NCI-H2029 treated with DMSO at 0.1 percent for 48 hours (cell line): ENCODE measurements at places on chromosomes 6 and 20.

GRCh38 chr20:63947638-63948456, 8.4 kb downstream of the UCKL1 start:
- no peak for DNase-seq

- no peak for DNase-seq
Observed at GRCh38 chr20:45469336-45470261, at the start of gene WFDC2. Gene WFDC2, plus strand, starts transcription at chr20:45469753. Its CDS starts 29 bp downstream, at chr20:45469782.

GRCh38 chr20:25269057-25269832, 21.4 kb downstream of the PYGB start:
- no peak for DNase-seq

DNA sequence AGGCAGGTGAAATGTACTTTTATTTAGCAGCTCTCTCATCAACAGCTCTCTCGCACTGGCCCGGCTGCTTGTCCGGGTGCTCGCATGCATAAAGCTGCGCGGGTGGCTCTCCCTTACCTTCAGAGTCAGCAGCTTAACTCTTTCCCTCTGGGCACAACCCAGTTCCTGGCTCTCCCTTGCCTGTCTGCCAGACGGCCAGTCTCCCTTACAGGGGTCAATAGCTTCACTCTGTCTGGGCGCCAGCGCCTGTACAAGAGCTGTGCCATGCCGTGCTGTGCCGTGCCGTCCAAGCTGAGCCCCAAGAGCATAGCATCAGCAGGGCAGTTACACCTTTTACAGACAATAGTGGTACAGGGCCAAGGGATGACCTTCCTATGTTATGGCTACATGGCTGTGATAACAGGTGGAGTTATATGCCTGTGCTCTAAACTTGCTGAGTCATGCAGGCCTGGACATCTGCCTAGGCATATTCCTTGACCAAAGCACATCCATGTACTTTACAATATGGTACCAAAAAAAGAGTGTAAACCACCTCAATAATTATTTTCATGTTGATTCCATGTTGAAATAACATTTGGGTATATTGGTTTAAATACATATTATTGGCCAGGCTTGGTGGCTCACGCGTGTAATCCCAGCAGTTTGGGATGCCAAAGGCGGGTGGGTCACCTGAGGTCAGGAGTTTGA, 47.9 kb downstream of the BLTP3A start:
- DNase-seq, result no peak

DNA sequence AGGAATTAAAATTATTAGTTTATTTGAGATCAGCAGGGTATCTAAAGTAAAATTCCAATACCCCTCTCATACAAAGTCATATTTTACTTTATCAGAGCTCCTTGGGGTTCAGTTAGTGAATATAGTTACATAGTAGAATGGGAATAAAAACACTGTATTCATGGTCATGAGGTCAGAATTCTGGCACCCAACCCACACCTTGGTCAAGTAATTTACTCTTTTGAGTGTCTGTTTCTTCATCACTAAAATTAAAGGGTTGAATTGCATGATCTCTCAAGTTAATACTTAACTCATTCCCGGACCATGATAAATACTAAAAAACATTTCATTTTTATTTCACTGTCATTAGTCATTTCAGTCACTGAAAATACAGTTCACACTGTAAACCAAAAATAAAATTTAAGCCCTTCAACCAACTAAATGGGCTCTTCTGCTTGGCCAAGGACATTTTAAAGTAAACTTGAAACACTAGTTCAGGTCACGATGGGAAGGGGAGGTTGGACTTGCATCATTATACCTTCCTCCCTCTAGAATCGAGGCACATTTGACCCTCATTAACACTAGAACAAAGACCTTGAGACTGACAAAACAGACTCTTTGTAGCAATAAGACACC, 21.1 kb upstream of the HLA-DRB1 start:
- no peak for DNase-seq

DNA sequence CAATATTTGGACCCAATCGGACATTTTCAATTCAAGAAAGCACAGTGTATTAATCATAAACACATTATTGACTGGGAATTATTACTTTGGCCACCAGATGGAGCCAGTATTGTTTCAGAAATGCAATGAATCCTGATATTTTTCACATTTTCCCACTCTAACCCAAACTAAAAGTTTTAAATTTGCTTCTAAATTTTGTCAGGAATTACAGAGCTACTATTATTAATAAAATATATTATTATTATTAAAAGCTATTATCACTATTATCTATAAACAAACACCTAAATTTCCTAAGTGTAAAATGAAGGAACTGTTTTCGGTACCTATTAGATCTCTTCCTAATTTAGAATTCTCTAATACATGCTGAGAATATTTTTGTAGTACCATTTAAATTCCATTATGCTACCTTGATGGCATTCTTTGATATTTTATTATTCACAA, 245.3 kb downstream of the OGFRL1 start:
- no peak for DNase-seq

- no peak for DNase-seq
Observed at GRCh38 chr20:31587545-31588389, 17.3 kb upstream of the ID1 start.

- no peak for DNase-seq
Observed at GRCh38 chr6:159753081-159753872, 8.6 kb upstream of the ACAT2 start.

- DNase-seq, result no peak
Observed at GRCh38 chr6:103538381-103538780, 1321.3 kb downstream of the HACE1 start.

DNA sequence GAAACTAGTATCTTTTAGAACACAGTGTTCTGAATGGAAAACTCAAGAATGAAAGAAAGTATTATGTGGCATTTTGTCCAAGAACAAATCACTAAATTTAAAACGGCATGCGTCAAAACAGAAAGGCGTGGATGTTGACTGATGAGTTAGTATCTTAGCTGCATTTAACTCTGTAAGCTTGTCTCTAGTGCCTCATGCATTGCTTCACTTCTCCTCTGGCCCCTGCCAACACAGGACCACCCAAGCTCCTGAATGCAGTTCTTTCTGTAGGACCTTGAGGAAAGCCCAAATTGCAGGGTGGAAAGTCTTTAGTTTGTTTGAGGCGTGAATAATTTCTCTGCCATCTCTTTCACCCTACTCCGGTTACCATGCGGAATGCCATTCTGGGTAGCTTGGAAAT, 632.2 kb downstream of the COL12A1 start:
- no peak for DNase-seq

- no peak for DNase-seq
Observed at GRCh38 chr6:40640599-40641227, 53.5 kb upstream of the LRFN2 start.

- no peak for DNase-seq
Observed at GRCh38 chr20:31515775-31516107, 1.5 kb downstream of the HM13 start.

GRCh38 chr20:46823271-46823751, 71.3 kb upstream of the EYA2 start:
- no peak for DNase-seq

- no peak for DNase-seq
Observed at GRCh38 chr20:53336892-53337291, 256.7 kb downstream of the ZNF217 start.

- no peak for DNase-seq
Observed at GRCh38 chr20:25257756-25258475, 10.0 kb downstream of the PYGB start.

DNA sequence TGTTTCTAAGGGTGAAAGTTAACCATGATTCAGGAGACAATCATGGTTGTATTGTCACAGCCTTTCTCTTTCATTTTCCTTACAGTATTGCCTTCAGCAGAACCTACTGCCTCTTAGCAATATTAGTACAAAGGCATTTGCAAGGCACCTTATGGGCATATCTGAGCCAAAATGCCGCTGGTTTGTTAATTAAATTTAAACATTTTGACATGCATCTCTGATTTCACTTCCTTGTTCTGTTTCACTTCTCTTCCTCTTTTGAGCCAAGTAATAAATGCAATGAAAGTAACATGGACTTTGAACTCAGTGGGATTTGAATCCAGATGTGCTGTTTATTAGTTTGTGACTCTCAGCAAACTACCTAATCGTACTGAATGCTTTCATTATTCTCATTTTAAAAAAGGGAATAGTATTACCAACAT, 467.4 kb upstream of the CITED2 start:
- no peak for DNase-seq

DNA sequence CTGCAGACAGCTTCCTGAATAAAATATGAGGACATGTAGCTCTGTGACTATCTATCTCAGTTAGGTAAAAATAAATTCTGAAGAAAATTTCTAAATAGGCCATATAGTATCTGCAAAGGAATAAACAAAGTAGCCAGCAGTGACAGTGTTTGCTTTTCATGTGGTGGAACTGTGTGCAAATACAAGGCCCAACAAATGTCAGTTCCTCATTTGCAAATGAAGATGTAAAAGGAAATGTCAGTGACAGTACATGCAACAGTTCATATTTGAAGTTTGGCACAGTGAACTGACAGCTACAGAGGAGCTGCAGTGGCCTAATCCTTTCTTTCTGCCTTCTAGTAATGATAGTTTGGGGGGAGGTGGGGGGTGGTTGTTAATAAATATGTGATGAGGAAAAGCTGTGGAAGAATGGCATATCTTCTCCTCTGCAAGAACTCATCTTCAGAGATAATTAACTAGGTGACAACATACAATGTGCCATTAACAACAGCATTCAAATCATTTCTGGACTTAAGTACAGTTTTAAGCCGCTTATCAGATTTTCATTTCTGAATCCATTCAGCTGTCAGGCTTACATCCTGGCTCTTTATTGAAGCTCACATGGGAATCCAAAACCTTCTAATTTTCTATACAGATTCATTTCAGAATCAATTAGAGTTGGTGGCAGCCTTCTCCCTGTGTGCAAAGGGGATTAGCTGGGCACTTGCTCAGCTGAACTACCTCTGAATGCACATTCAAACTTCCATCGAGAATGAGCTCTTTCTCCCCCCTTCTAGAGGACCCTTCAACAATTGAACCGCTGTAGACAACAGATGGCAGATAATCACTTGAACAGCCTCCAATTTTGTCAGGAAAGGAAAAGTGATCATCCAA, 1059.0 kb upstream of the EPHA7 start:
- peak; percentile 37 for DNase-seq

GRCh38 chr6:114580882-114581281, 238.1 kb upstream of the HS3ST5 start:
- no peak for DNase-seq

GRCh38 chr6:37289931-37290330, 32.0 kb upstream of the TMEM217 start:
- DNase-seq, result no peak

- no peak for DNase-seq
Observed at GRCh38 chr20:53621482-53622246, 28.0 kb upstream of the ZNF217 start.

GRCh38 chr6:28598757-28599686, 73.3 kb downstream of the GPX5 start:
- no peak for DNase-seq

DNA sequence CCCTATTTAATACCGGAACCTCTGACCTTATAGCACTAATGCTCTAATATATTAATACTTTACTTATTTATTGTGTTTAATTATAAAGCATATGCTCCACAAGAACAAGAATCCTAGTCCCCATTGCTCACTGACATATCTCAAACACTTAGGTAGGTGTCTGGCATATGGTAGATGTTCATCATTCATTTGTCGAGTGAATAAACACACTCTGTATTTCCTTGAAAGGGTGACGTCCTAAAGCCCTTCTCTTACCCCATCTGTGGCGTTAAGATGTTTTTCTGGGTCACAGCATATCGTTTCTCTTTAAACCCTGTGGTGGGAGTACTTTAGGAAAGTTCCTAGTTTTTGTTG, 45.3 kb downstream of the NCOA3 start:
- DNase-seq, result no peak

GRCh38 chr6:37239950-37240713, 17.4 kb upstream of the TBC1D22B start:
- DNase-seq, result peak; percentile 78

DNA sequence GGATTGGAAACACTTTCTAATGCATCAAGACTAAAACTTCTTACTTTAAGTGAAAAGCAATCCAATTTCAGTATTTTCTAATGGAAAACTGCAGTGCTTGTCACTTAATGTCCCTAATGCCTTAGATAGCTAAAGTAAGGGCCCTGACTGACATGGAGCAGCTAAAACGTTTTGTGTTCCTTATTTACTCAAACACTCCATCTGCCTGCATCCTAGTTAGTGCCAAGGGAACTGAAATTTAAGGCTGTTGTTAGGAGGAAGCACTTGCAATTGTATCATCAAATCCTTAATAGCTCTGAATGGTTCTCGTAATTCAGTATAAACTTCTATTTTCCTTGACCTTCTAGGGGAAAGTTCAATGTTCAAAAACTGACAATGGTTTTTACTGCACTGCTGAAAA, 127.4 kb downstream of the GJA10 start:
- DNase-seq, result peak; percentile 76

GRCh38 chr20:1321654-1321939, 7.3 kb downstream of the SDCBP2 start:
- no peak for DNase-seq

GRCh38 chr6:139722530-139722929, 348.1 kb upstream of the CITED2 start:
- DNase-seq, result no peak

- peak; percentile 44 for DNase-seq
Observed at GRCh38 chr6:82015526-82015925, 232.0 kb downstream of the IBTK start.

DNA sequence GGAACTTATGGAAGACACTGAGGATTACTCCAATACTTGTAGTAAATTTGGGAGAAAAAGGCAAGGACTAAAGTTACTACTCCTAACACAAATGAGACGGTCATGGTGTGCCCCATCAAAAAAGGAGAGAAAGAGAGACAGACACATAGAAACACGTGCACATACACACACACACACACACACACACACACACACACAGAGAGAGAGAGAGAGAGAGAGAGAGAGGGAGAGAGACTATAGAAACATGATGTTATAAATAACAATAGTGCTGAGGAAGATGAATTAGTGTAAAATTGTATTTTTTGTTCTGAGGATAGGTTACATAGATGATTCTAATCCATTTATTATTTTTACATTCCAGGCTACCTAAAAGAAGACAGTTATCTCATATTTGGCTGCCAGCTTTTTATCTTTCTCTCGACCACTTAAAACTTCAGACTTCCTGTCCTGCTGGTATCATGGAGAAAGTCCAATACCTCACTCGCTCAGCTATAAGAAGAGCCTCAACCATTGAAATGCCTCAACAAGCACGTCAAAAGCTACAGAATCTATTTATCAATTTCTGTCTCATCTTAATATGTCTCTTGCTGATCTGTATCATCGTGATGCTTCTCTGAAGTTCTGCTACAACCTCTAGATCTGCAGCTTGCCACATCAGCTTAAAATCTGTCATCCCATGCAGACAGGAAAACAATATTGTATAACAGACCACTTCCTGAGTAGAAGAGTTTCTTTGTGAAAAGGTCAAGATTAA, 10.5 kb downstream of the PLN start:
- no peak for DNase-seq

- DNase-seq, result no peak
Observed at GRCh38 chr20:60659240-60659639, 592.8 kb upstream of the CDH4 start.

- DNase-seq, result no peak
Observed at GRCh38 chr6:111361648-111362047, 121.4 kb downstream of the REV3L start.

GRCh38 chr20:32019156-32019510, 8.9 kb downstream of the CCM2L start:
- no peak for DNase-seq
